ENCODE measurements at places on chromosomes 2 and 18. TPM values are rescaled to one million over a fixed set of nuclear protein-coding genes. Genes with fewer than 3 reads are reported as not detected.

The KCNG2 gene
- not detected for polyA plus RNA-seq

The CPLX4 gene
- not detected for polyA plus RNA-seq

The SCN3A gene
- polyA plus RNA-seq = 2.4 TPM

The SDC1 gene
- 84.1 TPM for polyA plus RNA-seq

Data from hepatocyte (in vitro differentiated cells).